Activated T-cell treated with anti-CD3 and anti-CD28 coated beads, Interleukin-2, amount 50 U/mL, for 72 hours (primary cell): ENCODE measurements at places on chromosomes 2 and 18. TPM values are rescaled to one million over a fixed set of nuclear protein-coding genes. Genes with fewer than 3 reads are reported as not detected.
A peak's percentile ranks its signal among the peaks of the same experiment; 100 is the strongest.

- no peak for DNase-seq
- no peak overlapping the region for H3K27ac ChIP-seq
- no peaks in the 10 kb centered on the region for H3K36me3 ChIP-seq
- H3K4me3 ChIP-seq, result no peak overlapping the region
- no peaks in the 10 kb centered on the region for H3K4me1 ChIP-seq
Observed at GRCh38 chr18:43635397-43635796, 358.1 kb upstream of the SYT4 start.

The FAP gene
- not detected for total RNA-seq

The SGO2 gene
- total RNA-seq, result 38.9 TPM

The SOX11 gene
- total RNA-seq, result not detected

DNA sequence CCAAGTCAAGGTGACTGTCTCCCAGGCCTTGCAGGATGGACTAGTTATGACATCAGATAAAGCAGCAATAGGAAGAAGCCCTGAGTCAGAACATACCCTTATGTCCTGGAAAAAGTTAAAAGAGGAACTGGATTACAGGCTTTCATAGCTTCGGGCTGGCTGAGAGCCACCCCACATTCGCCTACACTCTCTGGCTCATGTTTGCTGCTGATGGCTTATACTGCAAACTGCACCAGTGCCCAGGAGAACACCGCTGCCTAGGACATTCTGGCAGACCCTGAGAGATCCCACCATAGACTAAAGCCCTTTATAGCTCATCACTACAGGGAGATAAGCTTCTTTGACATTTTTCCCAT, 20.3 kb downstream of the SLC8A1 start:
- no peaks in the 10 kb centered on the region for H3K4me1 ChIP-seq
- H3K27me3 ChIP-seq, result no peaks in the 10 kb centered on the region
- no peak overlapping the region for H3K4me3 ChIP-seq
- H3K27ac ChIP-seq, result no peak overlapping the region
- DNase-seq, result no peak

DNA sequence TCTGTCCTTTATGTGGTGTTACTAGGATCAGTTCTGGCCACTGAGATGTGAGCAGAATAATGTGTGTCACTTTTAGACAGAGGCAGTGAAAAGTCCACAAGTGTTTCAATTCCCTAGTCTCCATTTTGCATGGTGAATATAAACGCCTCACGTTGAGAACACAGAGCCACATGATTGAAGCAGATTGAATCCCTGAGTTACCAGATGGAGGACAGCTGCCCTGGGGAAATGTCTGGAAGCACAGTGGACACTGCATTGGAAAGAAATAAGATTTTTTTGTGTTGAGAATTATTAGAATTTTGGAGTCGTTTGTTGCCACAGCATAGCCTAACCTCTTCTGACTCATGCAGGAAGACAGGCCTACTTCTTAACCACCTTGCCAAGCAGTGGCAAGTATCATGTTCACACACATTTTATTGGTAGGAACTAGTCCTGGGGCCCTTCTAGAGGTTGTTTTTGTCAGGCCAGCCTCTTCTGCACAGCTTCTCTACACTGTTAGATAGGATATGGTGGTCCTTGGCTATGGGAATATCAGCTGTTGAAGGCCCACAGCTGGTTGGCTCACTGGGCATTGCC, 188.6 kb downstream of the TMEM182 start:
- no peaks in the 10 kb centered on the region for H3K36me3 ChIP-seq
- no peaks in the 10 kb centered on the region for H3K4me1 ChIP-seq
- H3K27me3 ChIP-seq, result no peaks in the 10 kb centered on the region
- no peak overlapping the region for H3K4me3 ChIP-seq
- H3K27ac ChIP-seq, result no peak overlapping the region

The SATB2 gene
- total RNA-seq, result 0.82 TPM

GRCh38 chr2:236177604-236177966, 9.4 kb upstream of the GBX2 start:
- H3K4me3 ChIP-seq, result no peak overlapping the region
- DNase-seq, result peak; percentile 42

DNA sequence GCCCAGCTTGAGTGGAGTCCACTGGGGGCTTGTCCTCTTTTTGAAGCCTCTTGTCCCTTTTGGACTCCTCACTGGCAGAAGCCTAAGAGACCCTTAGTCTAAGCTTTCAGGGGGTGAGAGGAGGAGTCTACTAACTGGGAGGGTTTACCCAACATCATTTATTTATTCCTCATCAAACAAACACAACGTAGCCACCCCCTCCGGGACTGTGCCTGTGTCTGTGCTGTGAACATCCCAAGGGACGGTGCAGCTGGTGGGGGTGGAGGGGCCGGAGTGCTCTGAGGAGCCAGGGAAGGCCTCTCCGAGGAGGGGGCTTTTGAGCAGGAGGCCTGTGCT, 42.7 kb upstream of the TAF1B start:
- no peaks in the 10 kb centered on the region for H3K36me3 ChIP-seq

The RAPGEF4 gene
- total RNA-seq, result 0.19 TPM

GRCh38 chr18:8719192-8719591, 13.8 kb downstream of the MTCL1 start:
- H3K4me1 ChIP-seq, result no peaks in the 10 kb centered on the region
- DNase-seq, result no peak
- H3K4me3 ChIP-seq, result no peak overlapping the region
- H3K27ac ChIP-seq, result no peak overlapping the region
- peaks cover 20% of the 10 kb centered on the region for H3K27me3 ChIP-seq
- no peaks in the 10 kb centered on the region for H3K36me3 ChIP-seq

DNA sequence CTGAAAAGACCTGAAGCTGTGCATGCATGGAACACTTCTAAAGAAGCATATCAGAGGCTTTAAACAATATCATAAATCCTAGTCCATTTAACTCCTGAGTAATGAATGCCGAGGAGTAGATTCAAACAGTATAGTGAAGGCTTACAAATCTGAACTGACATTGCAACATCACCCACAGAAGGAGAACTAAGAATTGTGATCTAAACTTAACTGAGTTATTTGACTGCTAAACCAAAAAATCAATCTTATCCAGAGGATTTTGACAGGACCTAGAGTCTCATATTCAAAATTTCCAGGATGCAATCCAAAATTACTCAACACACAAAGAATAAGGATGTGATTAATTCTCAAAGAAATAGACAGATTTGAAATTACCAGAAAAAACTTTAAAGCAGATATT, 181.0 kb downstream of the SLC39A10 start:
- no peaks in the 10 kb centered on the region for H3K36me3 ChIP-seq
- no peak overlapping the region for H3K27ac ChIP-seq
- H3K4me3 ChIP-seq, result no peak overlapping the region
- no peak for DNase-seq
- peaks cover 6% of the 10 kb centered on the region for H3K4me1 ChIP-seq

DNA sequence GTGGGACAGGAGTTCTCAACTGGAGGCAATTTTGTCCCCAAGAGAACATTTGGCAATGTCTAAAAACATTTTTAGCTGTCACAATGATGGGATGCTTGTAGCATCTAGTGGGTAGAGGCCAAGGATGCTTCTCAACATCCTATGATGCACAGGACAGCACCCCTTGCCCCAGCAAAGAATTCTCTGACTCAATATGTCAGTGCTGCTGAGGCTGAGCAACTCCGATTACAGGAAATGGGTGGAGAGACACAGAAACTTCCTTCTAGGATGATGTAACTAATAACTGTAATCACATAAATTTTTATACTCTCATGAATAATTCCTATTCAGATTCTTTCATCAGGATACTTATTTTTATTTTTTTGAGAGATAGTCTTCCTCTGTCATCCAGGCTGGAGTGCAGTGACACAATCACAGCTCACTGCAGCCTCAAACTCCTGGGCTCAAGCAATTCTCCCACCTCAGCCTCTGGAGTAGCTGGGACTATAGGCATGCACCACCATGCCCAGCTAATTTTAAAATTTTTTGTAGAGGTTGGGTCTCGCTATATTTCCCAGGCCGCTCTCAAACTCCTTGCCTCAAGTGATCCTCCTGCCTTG, 120.3 kb upstream of the ACAA2 start:
- H3K4me1 ChIP-seq, result no peaks in the 10 kb centered on the region
- no peaks in the 10 kb centered on the region for H3K36me3 ChIP-seq
- no peak for DNase-seq

The CNRIP1 gene
- total RNA-seq, result not detected

- H3K4me1 ChIP-seq, result peaks cover under 1% of the 10 kb centered on the region
- H3K36me3 ChIP-seq, result no peaks in the 10 kb centered on the region
- DNase-seq, result no peak
- H3K4me3 ChIP-seq, result no peak overlapping the region
Observed at GRCh38 chr18:58901783-58902182, 37.1 kb downstream of the ZNF532 start.

The UGT1A6 gene
- total RNA-seq, result not detected

DNA sequence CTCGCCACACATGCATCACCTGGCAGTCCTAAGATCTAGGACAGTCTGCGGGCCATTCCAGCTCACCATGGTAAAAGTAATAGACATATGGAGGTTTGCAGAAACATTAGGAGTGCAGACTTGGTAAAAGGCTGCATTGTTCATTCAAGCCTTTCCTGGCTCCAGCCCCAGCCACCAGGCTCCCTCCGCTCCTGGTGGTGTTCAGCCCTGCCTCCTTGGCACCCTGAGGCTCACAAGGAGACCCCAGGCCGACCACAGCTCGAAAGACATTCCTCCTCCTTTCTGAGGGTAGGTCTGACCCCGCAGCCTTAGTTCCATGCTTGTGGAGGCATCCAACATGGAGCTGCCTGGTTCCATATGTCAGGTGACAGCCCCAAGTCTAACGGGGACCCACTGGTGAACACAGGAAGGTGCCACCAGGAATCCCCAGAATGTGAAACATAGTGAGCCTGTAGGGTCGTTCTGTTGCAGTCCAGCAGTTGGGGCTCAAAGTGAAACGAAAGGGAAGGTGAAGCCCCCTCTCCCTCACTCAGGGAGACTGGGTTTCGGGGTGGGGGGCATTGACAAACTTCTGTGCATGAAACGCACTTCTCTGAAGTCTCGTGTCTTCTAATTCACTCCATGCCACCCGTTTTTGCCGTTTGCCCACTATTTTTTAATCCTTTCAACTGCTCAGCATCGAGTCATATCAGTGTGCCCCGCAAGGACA, 5.0 kb upstream of the SP100 start:
- no peaks in the 10 kb centered on the region for H3K27me3 ChIP-seq
- peaks cover 61% of the 10 kb centered on the region for H3K4me1 ChIP-seq
- H3K36me3 ChIP-seq, result no peaks in the 10 kb centered on the region
- DNase-seq, result no peak
- H3K27ac ChIP-seq, result peak overlapping the region; percentile 94

The ADAM23 gene
- total RNA-seq, result 2.4 TPM

DNA sequence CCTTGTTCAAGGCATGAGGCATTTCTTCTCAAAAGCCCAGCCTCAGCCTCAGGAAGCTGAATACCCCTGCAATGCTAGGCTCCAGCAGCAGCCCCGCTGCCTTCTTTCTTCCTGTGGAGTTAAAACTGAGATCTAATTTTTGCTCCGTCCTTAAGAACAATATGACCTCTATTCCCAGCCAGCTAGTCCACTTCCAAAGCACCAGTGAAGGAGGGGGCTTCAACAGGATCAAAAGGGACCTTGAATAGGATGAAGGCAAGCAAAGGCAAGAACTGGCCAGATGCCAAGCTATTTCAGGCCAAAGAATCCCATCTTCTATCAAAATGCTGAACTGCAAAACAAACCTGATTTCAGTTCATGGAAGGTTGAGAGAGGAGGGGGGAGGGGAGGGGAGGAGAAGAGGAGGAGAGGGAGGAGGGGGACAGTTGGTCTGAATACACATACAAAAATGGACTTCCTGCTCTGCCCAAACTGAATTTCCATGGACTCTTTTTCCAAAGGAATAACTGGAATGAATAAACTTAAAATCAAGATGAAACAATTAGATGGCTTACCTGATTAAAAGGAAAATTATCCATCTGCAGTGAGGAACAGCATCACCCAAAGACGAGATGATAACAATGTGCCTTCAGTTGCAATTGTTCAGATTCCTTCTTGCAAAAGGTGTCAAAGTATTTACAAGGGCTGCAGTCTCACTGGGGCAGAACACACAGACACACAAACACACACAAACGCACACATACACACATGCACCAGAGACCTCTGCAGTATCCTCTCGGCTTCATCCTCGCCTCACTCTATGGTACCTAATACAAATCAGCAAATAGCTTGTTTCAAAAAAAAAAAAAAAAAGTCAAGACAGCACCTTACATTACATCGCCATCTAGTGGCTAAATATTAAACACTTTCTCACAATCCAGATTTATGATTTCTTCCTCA, at the start of gene SCN1A:
Gene SCN1A, minus strand, starts transcription at position 804 of the 939 bp plus-strand sequence. CDS start 54,399 bp downstream, outside the sequence.
- H3K4me3 ChIP-seq, result no peak within 1 kb of the TSS
- peaks cover 16% of the 10 kb centered on the region for H3K27me3 ChIP-seq
- no peak within 1 kb of the TSS for H3K27ac ChIP-seq
- DNase-seq, result no peak
- H3K36me3 ChIP-seq, result no peaks in the 10 kb centered on the region
- no peaks in the 10 kb centered on the region for H3K4me1 ChIP-seq

DNA sequence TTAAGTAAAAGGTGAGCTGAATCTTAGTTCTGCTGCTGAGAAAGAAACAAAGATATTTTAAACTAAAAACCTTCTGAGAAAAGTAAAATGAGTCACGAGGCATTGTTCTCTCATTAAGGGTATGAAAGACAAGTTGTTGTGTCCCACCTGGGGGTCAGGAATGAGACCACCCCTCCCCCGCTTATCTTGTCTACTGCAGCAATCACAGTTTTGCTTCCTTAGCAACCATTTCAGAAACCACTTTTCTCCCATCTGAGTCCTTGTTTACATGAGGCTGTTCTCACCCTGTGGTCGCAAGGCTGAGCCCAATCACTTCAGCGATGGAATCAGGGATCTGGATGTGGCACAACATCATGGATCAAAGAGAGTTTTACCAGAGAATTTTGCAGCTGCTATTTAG, 377.6 kb upstream of the NETO1 start:
- DNase-seq, result no peak
- H3K4me1 ChIP-seq, result no peaks in the 10 kb centered on the region
- H3K4me3 ChIP-seq, result no peak overlapping the region
- no peaks in the 10 kb centered on the region for H3K36me3 ChIP-seq
- no peak overlapping the region for H3K27ac ChIP-seq
- no peaks in the 10 kb centered on the region for H3K27me3 ChIP-seq

DNA sequence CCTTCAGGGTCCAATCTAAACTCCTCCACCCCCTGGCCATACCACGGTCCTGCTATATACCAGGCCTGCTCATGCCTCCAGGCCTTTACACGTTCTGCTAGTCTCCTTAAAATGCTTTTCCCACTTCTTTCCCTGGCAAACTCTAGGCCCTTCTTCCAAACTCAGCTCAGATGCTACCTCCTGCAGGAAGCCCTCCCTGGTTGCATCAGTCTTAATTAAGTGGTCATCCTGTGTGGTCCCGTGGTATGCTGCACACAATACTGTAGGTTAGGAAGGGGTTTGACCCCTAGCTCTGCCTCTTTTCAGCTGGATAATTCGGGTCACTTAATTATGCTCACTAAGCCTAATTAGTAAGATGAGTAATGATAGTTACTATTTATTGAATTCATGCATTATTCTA, 85.9 kb upstream of the SP3 start:
- no peaks in the 10 kb centered on the region for H3K36me3 ChIP-seq
- no peak overlapping the region for H3K27ac ChIP-seq
- H3K4me1 ChIP-seq, result no peaks in the 10 kb centered on the region

DNA sequence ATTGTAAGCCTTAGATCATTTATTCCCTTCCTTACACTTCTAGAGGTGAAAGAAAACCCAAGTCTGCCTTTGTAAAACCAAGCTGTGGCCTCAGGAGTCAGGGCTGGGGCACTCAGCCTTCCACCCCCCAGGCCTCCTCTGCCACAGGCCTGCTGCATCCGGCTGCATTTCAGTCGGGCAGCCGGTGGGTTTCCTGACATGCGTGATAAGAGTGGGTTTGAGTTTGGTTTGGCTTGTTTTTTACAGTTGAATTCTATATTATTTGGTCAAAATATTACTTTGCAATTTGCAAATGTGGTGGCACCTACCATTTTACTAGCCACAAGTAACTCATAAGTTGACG, 42.4 kb downstream of the ADI1 start:
- no peaks in the 10 kb centered on the region for H3K4me1 ChIP-seq
- no peak overlapping the region for H3K4me3 ChIP-seq
- H3K27ac ChIP-seq, result no peak overlapping the region
- no peak for DNase-seq
